ENCODE measurements at places on chromosomes 1 and 21.

DNA sequence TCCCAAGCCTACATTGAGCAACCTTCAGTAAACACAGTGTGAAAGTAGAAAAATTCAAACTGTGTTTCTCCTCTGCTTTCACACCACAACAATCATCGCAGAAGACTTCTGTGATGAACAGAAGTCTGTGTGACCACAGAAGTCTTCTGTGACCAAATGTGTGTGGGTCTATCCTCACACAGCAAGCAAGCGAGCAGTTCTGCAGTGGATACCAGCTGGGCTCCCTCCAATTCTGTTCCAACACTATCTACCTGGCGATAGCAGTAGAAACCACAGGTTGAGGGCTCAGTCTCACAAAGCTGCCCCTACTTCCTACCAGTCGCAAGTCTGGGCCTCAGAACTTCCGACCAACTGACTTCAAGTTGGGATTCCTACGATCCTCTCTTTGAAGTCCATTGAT lies 21.0 kb upstream of the RAP1A start:
- DNase-seq, result no peak

GRCh38 chr1:173393659-173394000 lies 83.5 kb upstream of the PRDX6 start:
- DNase-seq, result no peak

DNA sequence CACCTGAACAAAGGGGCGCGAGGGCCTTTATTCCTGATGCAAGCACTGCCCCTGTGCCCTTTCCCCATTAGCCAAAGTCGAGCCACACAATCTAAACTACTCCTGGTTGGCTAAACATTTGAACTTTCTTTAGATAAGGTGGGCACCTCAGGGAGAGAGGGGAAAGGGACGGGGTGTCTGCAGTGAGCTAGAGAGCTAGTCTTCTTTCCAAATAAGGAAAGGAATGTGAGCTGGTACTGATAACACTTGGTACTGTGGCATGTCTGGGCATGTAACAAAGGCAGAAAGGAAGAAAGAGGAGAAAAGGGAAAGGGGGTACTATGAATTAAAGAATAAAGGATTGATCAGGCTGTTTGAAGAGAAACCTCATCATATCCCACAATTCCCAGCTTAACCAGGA lies 62.8 kb downstream of the OVGP1 start:
- DNase-seq, result no peak

- DNase-seq, result no peak
Observed at GRCh38 chr1:89518221-89518631, 6.4 kb upstream of the LRRC8B start.

DNA sequence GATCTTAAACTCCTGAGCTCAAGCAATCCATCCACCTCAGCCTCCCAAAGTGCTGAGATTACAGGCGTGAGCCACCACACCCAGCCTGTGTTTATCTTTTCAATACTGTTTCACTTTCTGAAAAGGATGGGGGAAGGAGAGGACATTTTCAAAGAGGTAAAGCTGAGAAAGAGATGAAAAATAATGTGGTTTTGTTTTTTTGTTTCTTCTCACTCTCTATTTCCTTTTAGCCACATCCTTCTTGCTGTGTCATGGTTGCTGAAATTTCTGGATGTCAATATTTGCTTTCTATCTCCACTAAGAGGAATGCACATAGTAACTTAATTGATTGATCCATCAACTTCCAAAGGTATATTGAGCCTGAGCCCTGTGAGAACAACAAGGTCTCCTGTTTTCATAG lies 6.4 kb upstream of the C1orf21 start:
- DNase-seq, result no peak

DNA sequence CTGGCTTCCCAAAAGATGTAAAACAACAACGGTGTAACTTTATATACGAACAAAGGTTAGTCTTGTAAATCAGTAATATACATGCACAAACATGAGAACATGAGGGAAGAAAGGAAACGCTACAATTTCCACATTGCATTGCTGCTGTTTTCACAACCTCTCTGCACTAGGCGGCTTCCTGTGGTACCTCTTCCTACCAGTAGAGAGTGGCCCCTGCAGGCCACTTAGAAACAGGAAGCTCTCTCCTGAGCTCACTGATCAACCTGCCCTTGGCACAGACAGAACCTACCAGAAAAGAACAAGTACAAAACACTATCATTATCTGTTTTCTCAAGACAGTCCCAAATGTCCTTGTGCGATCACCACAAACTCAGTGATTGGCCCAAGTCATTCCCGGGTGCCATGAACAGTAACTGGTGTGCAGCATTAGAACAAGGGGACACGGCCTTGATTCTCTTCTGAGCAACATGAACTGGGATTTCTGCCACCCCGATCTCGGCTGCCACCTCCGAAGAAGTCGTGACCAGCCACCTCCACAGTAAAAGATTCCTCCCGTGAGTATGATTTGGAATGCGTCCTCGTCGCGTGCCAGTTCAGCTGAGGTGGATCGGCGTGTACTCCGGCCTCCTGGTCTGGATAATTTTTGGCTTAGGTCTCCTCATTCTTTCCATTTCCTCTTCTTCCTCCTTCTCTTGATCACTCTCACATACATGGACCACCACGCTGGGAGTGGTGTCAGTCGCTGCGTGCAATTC lies 5.7 kb upstream of the KCNE1 start:
- DNase-seq, result no peak

DNA sequence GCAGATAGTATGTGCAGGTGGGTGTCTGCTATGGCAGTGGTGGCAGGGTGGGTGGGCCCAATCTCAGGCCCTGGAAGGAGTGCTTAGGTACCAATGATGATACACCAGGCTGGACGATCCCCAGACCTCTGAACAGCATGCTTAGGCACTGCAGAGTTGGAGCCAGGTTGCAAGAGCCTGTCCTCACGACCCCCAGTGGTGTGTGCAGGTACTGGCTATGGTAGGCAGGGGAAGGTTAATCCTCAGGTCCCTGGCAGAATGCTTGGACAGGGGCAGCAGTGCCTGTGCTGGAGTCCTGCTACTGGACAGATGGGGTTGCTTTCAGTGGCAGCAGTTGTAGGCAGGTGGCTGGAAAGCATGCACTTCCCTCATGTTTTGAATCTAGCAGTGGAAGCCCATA lies 100.5 kb upstream of the NEK7 start:
- DNase-seq, result no peak

DNA sequence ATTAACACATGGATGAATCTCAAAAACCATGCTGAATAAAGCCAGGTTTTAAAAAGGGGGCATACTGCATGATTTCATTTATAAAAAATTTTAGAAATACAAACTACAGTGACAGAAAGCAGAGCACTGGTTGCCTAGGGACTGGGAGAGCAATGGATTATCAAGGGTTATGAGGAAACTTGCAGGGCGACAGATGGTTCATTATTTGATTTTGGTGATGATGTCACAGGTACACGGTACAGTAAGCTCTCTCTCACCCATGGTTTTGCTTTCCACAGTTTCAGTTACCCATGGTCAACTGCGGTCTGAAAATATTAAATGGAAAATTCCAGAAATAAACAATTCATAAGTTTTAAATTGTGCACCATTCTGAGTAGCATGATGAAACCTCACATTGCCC lies 14.1 kb downstream of the VAMP4 start:
- no peak for DNase-seq

GRCh38 chr1:244089561-244089960 lies 38.5 kb downstream of the ZBTB18 start:
- no peak for DNase-seq

- DNase-seq, result no peak
Observed at GRCh38 chr21:25995278-25995677, 175.3 kb downstream of the APP start.

- no peak for DNase-seq
Observed at GRCh38 chr1:12386130-12386529, 156.3 kb downstream of the VPS13D start.

DNA sequence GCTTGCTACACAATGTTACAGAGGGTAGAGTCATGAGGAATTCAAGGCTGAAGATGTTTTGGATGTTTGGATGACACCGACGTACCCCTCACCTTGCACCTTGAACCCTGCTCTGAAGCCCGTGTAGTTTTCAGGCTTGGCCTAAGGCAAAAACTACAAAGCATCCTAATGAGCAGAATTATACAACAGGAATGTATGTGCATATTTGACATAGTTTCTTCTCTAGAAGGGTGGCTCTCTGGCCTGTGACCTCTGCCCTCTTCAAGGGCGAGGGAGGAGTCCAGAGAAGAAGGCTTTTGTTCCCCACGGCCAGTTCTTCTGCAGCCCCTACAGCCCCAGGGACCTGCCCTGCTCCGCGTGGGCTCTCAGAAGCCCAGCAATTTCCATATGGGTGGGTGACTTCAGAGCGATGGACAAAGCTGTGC lies 43.3 kb downstream of the L1TD1 start:
- DNase-seq, result no peak

- DNase-seq, result no peak
Observed at GRCh38 chr1:74822851-74823401, 90.0 kb downstream of the TYW3 start.

DNA sequence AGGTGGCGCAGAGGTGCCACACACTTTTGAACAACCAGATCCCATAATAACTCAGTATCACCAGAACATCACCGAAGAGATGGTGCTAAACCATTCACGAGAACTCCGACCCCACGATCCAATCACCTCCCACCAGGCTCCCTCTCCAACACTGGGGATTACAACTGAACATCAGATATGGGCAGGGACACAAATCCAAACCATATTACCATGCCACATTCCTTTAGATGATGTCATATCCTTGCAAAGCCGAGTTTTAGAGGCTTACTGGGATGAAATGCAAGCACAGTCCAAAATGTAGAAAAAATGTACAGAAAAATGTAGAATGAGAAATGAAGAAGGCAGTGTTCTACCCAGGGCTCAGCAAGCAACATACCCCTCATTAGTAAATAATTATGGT lies 64.7 kb downstream of the SGIP1 start:
- DNase-seq, result no peak

- no peak for DNase-seq
Observed at GRCh38 chr1:114235281-114235680, 81.6 kb upstream of the SYT6 start.

GRCh38 chr1:45134461-45134873 lies 71.9 kb downstream of the ZSWIM5 start:
- DNase-seq, result no peak

DNA sequence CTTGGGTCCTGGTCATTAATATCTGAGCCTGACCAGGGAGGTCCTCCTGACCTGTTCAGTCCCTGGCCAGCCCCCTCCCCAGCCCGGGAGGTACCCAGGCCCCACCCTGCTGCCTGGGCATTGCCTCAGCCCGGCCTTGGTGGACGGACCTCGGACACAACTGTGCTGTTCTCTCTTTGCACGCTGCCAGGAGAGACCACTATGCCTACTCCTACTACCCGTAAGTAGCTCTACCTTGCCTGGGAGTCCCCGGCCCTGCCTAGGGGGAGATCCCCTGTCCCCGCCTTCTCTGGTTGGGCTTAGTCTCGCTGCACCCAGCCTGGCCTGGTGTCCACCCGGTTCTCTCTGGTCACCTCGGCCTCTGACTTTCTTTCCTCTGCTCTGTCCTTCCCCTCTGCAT lies 53.2 kb downstream of the PTPRU start:
- no peak for DNase-seq

DNA sequence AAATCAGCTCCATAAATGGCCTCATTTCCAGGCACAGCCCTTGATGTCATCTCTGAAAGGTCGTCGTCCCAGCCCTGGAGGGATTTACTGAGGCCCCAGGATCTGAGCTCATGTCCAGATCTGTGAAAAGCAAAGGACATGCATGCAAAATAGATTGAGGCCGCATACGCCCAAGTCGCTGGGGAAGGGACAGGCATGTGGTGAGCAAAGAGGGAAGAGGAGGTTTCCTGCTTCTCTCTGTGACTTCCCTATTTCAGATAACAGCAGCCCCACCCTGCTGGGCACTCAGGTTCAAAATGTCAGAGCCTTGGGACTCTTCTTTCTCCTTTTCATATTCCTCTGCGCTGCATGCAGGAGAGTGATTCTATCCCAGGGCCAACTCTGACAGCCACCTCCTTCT lies 197.2 kb downstream of the ADSS2 start:
- DNase-seq, result no peak

DNA sequence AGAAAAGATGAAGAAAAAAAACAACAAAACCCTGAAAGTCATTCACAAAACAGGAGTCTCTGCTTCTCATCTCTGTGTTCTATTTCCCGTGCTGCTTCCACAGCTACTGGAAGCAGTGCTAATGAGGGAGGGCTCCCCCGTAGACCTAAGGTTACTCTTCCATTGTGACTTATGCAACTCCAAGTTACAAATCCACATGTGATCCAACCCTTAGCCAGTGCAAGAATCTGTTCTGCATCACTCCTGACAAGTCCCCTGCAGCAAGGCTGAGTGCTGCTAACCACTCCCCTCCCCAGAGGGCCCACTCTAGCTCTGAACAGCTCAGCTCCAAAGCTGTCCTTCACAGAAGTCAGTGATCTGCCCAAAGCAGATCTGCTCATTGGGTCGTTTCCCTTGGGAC lies 10.3 kb downstream of the DNALI1 start:
- DNase-seq, result no peak

- DNase-seq, result no peak
Observed at GRCh38 chr1:150875197-150876118, 941 bp downstream of the ARNT start.

GRCh38 chr21:15964236-15964855 lies 234.6 kb downstream of the USP25 start:
- DNase-seq, result no peak

- DNase-seq, result no peak
Observed at GRCh38 chr1:24209097-24209496, 22.0 kb upstream of the IFNLR1 start.

DNA sequence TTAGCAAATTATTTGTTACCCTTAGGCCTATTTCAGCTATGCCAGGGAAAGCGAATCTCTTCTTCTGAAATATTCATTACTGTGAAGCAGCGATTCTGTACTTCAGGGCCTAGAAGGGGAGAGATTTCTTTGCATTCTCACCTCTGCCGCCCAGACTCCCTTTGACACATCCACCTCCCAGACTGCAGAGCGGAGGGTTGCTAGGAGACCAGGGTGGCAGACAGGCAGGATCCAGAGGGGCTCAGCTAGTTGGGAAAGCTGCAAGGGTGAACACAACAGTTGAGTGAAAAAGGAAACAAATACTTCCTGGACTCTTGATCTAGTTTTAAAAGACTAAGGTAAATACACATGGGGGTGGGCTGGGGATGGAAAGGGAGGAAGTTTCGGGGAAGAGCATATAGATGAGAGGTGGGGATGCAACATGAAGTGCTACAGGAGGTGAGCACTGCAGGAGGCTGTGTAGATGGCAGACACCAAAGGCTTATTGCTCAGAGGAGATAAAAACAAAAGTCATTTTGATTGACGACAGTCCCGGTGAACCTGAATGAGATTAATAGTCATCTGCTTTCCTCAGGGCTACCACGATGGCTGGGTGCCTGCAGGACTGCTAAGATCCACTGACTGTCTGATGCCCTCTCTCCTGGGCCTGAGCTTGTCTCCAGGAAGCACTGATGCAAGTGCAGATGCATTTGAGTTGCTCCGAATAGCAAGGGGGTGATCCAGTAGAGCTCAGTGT lies 26.4 kb upstream of the RAB3GAP2 start:
- no peak for DNase-seq

GRCh38 chr1:244383278-244383884 lies 68.3 kb downstream of the ADSS2 start:
- no peak for DNase-seq

GRCh38 chr1:39082811-39083576 lies 56.8 kb downstream of the NDUFS5 start:
- DNase-seq, result no peak

- no peak for DNase-seq
Observed at GRCh38 chr1:80629304-80629837, 1171.4 kb upstream of the ADGRL2 start.

GRCh38 chr1:234613128-234613875 lies 3.3 kb upstream of the IRF2BP2 start:
- DNase-seq, result no peak

- DNase-seq, result no peak
Observed at GRCh38 chr1:172971241-172971640, 79.5 kb downstream of the TNFSF18 start.
